ENCODE measurements at places on chromosomes 12 and 14. TPM values are rescaled to one million over a fixed set of nuclear protein-coding genes. Genes with fewer than 3 reads are reported as not detected.

The UNC119B gene
- 11.0 TPM for total RNA-seq

The FGD4 gene
- total RNA-seq = 81.9 TPM

DNA sequence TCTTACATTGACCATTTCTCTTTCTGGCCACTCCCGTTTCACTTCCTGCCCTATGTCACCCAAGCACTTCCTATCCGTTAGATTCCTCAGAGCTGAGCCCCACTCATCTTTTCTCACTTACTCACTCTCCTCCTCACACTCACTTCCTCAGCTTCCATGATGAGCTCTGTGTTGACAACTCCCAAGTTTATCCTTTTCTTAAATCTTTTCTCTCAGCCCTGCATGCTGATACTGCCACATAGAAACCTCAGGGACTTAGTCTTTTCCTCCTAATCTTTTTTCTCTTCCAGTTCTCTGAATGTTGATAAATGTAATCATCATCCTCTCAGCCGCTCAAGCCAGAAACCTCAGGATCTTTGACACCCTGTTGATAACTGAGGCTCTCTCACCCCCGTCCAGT, 99.6 kb downstream of the ANO6 start:
- no peak for DNase-seq

DNA sequence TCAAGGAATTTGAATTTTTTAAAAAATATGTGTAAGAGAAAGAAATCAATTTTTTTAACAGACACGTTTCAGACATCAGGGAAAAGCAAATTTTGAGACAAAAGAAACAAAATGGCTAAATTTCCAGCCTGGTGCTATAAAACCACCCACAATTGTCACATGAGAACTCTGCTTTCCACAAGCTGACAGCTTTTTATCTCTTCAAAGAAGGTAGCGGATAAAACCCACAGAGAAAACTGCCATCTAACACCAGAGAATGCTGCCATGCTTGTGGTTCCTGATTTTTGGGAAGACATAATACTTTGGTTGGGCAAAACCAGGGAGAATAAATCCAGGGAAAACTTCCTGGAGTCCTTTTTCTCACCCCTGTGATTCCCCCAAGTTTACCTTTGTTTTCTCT, 10.3 kb upstream of the ITPR2 start:
- no peak for DNase-seq

- DNase-seq = no peak
These were observed 139.6 kb downstream of the PRKD1 start for GRCh38 chr14:29788093-29788492.

- no peak for DNase-seq
These were observed 69.3 kb upstream of the HMGA2 start for GRCh38 chr12:65754744-65755595.

DNA sequence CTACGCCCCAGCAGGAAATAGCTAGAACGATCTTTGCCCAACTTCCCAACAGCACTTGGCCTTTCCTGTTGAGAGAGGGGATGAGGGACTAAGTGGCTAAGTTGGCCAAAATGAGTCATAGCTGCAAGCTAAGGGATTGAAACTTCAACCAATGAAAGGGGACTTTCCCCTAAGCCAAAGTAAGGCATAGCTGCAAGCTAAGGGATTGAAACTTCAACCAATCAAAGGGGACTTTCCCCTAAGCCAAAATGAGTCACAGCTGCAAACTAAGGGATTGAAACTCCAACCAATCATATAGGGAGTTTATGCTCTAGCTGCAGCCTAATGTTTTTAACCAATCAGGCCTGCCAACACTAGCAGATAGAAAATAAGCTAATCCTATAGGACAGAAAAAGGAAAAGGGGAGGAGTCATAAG, 100.5 kb upstream of the SSTR1 start:
- no peak for DNase-seq

- no peak for DNase-seq
These were observed 1493.0 kb downstream of the AACS start for GRCh38 chr12:126558219-126558618.
